ENCODE measurements at places on chromosomes 16 and 17.
A peak's percentile ranks its signal among the peaks of the same experiment; 100 is the strongest.

DNA sequence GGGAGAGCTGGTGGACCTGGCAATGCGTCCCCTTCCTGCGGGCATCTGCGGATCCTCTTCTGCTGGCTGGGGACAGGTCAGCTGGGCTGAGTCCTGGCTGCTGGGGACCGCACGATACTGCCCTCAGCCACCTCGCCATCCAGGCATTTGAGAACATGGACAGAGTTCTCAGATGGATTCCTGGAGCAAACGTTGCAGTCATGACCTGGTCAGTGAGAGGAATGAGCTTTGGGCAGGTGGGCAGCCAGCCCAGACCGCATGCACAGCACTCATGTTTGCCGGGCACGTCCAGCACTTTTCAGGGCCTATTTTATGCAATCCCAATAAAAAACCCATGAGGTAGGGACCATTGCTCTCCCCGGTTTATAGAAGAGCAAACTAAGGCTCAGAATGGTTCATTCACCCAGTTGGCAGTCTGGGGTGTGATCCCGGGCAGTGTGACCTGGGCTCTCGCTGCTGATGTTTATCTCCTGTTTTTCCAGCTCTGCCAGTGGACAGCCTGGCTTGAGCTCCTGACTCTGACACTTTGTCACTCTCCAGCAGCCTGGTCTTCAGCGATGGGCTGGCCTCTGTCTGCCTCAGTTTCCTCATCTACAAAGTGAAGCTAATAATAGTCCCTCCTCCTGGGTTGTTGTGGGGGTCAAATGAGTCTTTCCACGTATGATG lies 294.7 kb downstream of the IRF8 start:
- no peak for DNase-seq

- peak; percentile 77 for DNase-seq
These were observed 7.2 kb upstream of the PDP2 start for GRCh38 chr16:66872943-66873684.

DNA sequence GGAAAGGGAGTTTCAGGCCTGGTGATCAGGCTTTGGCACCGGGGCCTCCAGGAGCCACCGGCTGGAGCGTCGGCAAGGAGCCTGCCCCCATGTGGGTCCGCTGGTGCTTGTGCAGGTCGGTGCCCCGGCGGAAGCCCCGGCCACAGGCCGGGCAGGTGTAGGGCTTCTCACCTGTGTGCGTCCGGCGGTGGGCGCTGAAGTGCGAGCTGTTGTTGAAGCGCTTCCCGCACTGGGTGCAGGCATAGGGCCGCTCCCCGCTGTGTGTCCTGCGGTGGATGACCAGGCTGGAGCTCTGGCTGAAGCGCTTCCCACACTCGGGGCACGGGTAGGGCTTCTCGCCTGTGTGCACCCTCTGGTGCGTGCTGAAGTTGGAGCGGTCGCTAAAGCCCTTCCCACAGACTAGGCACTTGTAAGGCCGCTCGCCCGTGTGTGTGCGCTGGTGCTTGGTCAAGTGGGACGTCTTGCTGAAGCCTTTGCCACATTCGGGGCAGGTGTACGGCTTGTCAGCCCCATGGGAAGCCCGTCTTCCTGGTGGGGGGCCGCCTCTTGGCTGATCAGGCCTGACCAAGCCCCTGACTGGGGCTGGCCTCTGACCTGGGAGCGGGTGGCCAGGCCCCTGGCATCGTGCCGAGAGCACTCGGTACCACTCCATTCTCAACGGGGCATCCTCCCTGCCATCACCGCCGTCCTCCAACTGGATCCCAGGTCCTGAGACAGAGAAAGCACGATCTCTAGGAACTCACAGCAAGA lies 14.4 kb downstream of the ZNF500 start:
- DNase-seq, result no peak

- DNase-seq, result no peak
These were observed 356.6 kb upstream of the XYLT1 start for GRCh38 chr16:17827313-17827712.

DNA sequence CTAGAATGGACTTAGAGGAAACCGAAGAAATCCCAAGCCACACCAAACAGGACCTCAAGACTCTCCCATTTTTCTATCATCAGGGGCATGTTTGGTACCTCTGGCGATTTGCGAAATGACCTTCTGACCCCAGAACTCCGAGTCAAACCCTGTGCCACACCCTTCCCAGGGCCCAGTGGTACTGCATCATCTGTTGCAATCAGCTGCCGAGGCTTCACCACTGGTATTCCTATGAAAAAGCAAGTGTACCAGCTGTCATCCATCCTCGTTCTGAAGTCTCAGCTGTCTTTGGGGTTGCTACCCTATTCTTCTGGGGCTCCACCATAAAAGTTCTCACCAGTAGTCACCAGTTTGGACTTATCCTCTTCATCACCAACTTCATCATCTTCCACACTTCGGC lies 2.3 kb upstream of the RSKR start:
- no peak for DNase-seq

DNA sequence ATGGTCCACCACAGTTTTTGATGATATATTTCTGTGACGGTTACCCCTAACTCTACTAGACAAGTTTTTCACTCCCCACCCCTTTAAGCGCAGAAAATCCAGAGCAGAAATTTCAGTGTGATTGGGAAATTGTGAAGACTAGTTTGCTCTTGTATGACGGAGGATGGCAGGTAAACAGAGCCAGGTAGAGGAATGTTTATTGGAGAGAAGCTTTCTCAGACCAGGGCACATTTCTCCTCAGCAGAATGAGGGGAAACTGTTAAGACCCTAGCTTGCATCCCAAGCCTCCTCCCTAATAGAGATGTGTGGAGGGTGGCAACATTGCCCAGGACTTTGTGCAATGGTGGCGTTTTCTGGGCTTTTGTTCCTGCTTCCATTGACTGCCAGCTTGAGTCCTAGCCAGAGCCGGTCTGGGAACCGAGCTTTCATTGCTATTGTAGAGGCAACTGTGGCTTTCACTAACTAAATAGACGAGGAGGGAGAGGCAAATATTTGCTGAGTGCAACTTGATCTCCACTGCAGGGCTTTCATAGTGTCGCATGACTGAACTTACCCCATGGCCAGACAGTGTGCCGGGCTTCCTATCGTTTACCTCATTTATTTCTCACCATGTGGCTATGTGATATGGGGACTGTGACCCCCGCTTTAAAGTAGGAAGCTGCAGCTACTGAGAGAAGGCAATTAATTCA lies 159.6 kb upstream of the MPHOSPH6 start:
- no peak for DNase-seq

Measured in tibial nerve (tissue), 4 donors.